ENCODE measurements at places on chromosomes 7 and 10.

GRCh38 chr10:72123616-72124015 is 35.3 kb upstream of the SPOCK2 start:
- DNase-seq = no peak

DNA sequence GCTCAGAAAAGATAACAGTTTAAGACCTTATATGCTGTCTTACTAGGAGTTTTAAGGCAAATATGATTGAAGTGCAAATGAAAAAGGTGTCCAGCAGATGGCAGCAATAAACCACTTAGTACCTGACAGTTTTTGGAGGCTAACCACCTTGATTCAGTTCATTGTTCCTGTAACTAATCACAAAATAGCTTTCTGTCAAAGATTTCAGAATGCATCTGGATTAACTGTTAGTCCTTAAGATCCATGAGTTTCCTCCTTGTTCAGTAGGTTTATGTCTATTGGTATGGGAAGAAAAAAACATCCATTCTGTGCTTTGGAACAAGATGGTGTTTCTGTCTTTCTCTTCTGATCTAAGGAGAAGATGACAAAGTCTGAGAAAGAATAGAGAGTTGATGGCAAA is 46.6 kb downstream of the CCSER2 start:
- DNase-seq = peak; percentile 48

DNA sequence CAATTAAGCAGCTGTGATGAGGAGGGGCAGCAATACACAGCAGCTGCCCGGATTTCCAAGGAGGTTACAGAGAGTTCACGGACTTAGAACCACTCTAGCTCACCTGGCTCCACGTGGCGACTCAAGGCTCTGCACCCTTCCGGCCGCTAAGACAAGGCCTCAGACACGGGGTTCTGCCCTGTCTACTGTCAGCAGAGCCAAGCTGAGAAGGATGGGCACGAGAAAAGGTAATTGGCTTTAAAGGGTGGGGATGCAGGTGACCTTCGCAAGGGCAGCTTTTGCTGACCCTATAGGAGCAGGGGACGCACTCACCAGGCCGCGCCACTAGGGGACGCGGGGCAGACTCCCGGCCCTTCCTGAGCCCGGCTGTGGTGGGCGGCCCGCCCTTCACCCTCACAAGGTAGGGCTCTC is 152.4 kb downstream of the KIF20B start:
- DNase-seq = no peak

DNA sequence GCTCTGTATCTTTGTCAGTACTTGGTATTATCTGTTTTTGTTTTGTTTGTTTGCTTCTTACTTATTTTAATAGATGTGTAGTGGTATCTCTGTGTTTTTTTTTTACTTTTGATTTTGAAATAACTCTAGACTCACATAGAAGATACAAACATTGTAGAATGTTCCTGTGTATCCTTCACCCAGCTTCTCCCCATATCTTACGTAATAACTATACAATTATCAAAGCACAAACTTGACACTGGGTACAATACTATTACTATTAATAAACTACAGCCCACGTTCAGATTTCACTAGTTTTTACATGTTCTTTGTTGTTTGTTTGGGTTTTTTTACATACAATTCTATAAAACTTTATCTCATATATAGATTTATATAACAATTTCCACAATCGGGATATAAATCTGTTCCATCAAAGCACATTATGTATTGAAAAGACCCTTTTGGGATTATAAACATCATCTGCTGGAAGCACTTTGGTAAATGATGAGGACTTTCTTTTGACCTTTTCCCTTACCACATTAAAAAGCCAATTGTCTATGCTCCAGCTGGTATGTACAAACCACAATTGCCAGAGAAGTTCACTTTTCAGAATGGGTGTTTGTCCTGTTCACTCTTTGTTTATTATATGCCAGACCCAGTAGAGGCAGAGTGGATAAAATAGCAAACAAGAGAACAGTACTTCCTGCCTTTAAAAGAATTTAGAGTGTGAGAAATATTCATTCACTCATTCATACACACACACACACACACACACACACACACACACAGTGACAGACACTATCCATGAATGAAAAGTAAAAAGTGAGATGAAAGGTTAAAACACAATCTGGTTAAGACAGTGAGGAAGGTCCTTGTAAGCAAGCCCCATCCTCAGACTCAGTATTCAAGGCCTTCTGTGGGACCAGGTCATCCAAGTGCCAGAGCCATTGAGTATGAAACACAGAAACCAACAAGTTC is 113.0 kb downstream of the SGMS1 start:
- no peak for DNase-seq

- no peak for DNase-seq
These were observed 129.4 kb downstream of the PLPP4 start for GRCh38 chr10:120586471-120586872.

- no peak for DNase-seq
These were observed 93.7 kb upstream of the RPA3 start for GRCh38 chr7:7812112-7812511.

DNA sequence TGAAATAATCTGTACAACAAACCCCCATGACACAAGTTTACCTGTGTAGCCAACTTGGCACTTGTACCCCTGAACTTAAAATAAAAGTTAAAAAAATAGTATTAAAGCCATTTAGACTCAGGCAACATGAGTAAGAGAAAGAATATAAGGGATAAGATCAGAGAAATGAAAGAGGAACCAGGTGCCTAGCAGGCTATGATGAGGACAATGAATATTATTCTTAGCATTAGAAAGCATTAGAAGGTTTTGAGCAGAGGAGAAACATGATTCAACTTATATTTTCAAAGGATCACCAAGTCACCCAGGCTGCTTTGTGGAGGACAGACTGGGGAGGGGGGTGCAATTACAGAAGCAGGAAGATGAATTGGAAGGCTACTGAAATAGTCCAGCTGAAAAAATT is 48.1 kb upstream of the TES start:
- DNase-seq = peak; percentile 18

GRCh38 chr7:127550247-127550646 is 35.1 kb downstream of the GCC1 start:
- no peak for DNase-seq

DNA sequence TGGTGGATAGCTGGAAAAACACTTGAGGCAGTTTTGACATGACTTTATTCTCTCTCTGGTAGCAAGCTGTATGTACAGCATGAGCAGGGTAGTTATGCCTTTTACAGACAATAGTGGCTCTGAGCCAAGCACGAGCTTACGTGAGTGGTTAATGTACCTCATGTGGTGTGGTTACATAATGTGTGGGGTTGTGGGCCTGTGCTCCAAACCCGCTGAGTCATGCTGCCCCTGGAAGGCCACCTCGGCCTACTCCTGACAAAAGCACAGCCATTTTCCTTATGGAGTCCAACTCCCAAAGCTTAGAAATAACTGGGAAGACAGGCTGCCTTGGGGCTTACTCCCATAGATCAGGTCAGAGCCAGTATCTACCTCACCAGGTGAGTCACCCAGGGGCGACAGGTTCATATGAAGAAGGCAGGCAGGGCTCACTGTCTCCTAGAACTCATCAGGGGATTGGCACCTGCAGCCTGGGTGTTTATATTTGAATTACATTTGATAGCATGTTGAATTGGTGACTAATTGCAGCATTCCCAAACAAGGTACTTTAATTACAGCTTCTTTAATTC is 404.5 kb downstream of the ADRA2A start:
- DNase-seq = no peak

GRCh38 chr10:119777686-119778085 is 51.8 kb downstream of the INPP5F start:
- DNase-seq = no peak

DNA sequence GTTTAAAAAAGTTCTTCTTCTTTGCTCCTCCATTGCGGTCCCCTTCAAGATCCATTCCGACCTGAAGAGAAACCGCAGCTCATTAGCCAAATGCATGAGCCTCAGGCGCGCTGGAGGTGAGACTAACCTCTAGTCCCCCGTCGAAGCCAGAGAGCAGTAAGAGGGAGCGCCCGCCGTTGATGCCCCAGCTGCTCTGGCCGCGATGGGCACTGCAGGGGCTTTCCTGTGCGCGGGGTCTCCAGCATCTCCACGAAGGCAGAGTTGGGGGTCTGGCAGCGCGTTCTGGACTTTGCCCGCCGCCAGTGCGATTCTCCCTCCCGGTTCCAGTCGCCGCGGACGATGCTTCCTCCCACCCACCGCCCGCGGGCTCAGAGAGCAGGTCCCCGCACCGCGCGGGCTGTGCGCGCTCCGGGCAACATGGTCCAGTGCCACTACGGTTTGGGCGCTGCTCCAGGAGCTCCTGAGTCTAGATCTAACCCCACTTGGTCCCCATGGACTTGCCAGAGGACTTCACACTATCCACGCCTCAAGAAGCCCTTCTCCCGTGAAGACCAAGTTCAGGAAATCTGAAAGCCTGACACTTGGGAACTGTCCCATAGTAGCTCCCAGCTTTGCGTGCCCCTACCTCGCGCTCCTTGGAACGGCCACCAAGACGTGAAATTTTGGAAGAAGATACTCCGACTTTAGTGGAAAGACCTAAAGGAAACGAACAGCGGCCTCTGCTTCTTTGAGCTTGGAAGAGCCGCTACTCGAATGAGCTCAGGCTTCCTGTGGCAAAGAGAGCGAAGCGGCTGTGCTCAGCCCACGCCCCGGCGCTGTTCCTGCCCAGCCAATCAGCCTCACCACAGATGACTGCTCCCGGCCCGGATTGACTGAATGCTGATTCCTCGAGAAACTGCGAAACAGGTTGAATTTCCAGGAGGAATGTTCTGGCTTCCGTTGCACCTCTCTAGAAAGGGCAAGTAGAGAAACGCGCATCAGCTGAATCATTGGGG is at the start of gene ABCB1:
ABCB1 (minus strand) TSS at position 755 of the 995 bp plus-strand sequence; CDS start at position 55, 700 bp downstream.
- peak; percentile 4 for DNase-seq

DNA sequence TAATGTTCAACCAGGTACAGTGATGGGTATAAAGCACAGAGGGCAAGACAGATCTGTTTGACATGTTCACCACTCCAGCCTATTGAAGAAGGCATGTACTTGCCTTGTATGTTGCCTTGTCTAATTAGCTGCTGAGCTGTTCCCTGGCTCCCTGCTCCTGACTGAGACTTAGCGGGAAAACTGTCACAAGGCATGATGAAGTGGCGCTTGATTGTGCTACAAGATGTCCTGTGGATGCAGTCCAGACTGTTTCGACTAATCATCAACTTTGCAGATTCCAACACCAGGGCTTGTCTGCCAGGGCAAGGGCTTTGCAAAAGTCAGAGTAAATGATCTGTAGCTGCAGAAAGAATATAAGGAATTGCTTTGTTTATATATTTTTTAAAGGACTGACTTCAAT is 136.2 kb upstream of the NRBF2 start:
- DNase-seq = no peak

- no peak for DNase-seq
These were observed 41.2 kb downstream of the ANLN start for GRCh38 chr7:36430881-36431280.

GRCh38 chr7:43111630-43112458 is 603 bp upstream of the HECW1 start:
- DNase-seq = no peak

GRCh38 chr7:78777829-78778228 is 675.6 kb downstream of the MAGI2 start:
- DNase-seq = no peak

DNA sequence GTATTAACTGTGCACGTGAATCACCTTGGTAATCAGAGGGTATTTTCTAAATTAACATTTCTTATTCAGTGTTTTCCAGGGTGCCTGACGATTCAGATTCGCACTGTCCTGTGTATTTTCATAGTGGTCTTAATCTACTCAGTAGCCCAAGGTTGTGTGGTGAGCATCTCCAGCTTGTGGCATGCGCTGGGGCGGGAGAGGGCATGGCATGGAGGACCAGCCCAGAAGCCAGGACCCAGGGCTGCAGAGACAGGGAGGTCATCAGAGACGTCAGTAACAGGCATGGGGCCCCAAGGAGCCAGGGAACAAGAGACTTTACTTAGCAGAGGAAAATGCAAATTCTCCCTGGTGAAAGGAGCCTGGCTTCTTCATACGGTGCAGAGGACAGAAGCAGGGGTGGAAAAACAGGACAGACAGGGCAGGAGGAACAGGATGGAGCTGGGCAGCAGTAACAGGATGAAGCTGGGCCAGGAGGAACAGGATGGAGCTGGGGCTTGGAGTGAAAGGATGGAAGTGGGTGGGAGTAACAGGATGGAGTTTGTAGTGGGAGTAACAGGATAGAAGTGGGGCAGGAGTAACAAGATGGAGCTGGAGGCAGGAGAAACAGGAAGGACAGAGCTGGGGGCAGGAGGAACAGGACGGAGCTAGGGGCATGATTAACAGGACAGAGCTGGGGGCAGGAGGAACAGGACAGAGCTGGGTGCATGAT is 110.9 kb downstream of the ADCY1 start:
- DNase-seq = no peak

DNA sequence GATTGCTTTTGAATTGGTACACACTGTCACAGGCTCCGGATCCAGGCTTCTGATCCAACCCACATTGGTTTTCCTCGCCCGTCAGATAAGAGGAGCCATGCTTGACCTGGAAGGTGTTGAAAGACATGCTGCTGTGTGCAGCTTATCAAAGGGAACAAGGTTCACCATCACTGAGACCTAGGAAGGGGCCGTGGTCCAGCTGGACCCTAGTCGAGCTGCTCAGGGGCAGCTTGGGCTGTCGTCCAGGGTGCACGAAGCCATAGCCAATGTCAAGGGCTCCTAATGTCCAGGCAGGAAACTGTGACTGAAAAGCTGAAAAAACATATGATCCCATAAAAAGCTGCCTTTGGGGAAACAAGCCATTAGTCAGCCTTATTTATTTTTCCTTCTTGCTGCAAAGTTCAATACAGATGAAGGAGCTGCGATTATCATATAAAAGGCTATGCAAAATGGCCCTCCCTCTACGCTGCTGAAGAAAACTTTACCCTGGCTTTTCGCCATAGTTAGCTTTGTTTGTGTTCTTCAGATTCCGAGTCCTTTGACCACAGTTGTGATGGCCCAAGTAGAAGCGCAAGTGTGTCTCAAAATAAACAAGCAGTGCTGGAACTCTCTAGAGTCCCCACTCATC is 118.0 kb downstream of the CREB5 start:
- no peak for DNase-seq

- no peak for DNase-seq
These were observed 70.4 kb downstream of the FAM171A1 start for GRCh38 chr10:15300697-15301096.

DNA sequence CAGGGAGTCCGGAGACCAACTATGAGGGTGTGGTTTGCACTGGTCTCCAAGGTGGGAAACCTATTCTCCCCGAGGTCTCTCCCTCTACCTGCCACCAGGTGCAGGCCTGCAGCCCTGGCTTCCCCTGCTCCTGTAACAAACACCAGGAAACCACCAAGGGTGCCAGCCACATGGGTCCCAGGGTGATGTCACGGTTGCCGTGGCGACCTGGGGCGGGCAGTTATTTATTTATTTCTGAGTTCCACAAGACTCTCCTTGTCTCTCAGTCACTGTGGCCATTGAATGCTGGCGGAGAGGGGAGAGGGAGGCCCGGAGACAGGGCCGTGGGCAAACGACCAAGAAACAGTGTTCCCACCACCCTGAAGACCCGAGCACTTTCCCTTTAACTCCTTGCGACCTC is 27.0 kb downstream of the MMD2 start:
- no peak for DNase-seq

GRCh38 chr10:87657371-87657770 is 2.3 kb upstream of the PAPSS2 start:
- peak; percentile 90 for DNase-seq

DNA sequence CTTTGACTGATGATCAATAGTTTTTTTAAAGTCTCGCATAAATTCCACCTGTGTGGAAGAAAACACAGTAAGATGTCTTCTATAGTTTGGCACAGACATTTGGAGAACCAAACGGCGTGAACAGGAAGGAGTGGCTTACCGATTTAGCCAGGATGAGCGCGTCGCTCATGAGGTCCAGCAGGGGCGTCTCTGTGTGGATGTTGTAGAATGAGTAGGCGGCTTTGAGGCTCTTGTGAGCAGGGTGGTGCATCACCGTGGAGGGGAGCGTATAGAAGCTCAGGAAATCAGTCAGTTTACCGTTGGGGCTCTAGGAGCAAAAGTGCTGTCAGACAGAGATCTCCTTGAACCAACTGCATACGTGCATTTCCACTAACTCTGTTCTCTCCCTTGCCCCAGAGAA is 15.5 kb downstream of the RPP38 start:
- DNase-seq = no peak

Data from CD14-positive monocyte (primary cell).